ENCODE measurements at places on chromosomes 7 and 10.

DNA sequence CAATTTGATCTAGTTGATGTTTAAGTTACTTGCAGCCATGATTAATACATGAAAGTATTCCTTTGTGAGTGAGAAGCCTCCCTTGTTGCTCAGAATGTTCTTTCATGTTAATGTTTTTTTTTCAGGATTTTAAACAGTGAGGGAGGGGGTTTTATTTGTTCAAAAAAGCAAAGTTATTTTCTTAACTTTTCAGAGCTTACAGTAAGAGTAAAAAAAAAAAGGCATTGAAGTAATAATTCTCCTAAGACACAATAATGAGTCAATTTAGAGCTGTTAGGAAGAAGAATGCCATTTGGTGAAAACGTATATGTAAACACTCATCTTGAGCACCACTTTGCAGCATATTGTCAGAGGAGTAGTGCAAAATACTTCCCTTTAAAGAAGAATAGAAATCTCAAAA is 105.8 kb downstream of the SEMA3A start:
- DNase-seq = no peak

DNA sequence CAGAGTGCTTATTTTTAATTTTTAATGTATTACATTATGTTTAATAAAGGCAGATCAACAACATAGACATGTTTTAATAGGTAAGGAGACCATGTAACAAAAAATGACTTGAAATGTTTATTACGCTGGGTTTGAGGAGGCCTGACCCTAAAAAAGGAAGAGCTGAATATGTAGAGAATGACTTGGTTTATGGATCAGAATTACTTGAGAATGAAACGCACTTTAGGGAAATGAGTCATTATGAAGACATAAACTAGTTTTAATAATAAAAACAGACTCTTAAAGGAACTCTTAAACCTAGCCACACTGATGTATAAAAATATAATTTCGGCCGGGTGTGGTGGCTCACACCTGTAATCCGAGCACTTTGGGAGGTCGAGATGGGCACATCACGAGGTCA is 56.5 kb downstream of the CTTNBP2 start:
- DNase-seq = no peak

- no peak for DNase-seq
These were observed 12.6 kb downstream of the FFAR4 start for GRCh38 chr10:93579089-93579488.

DNA sequence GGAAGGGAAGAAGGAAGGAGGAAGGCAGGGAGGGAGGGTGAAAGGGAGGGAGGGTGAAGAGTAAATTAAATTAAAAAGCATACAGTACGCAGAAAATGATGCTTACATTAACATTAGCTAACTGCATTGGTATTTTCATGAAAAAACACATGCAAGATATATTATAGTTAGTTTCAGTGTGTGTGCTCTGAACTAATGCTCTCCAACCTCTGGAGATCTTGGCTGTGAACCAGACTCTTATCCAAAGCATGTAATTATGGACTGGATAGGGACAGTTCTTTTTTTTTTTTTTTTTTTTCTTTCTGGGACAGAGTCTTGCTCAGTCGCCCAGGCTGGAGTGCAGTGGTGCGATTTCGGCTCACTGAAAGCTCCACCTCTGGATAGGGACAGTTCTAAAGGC is 357.0 kb downstream of the FRMD4A start:
- DNase-seq = no peak

GRCh38 chr7:110065121-110065520 is 1025.8 kb upstream of the LRRN3 start:
- no peak for DNase-seq

- DNase-seq = no peak
These were observed 122.3 kb downstream of the VIPR2 start for GRCh38 chr7:159022238-159022993.

- no peak for DNase-seq
These were observed 15.9 kb downstream of the ITGB1 start for GRCh38 chr10:32942081-32942480.

- DNase-seq = no peak
These were observed 517.8 kb upstream of the CELF2 start for GRCh38 chr10:10499839-10500238.

DNA sequence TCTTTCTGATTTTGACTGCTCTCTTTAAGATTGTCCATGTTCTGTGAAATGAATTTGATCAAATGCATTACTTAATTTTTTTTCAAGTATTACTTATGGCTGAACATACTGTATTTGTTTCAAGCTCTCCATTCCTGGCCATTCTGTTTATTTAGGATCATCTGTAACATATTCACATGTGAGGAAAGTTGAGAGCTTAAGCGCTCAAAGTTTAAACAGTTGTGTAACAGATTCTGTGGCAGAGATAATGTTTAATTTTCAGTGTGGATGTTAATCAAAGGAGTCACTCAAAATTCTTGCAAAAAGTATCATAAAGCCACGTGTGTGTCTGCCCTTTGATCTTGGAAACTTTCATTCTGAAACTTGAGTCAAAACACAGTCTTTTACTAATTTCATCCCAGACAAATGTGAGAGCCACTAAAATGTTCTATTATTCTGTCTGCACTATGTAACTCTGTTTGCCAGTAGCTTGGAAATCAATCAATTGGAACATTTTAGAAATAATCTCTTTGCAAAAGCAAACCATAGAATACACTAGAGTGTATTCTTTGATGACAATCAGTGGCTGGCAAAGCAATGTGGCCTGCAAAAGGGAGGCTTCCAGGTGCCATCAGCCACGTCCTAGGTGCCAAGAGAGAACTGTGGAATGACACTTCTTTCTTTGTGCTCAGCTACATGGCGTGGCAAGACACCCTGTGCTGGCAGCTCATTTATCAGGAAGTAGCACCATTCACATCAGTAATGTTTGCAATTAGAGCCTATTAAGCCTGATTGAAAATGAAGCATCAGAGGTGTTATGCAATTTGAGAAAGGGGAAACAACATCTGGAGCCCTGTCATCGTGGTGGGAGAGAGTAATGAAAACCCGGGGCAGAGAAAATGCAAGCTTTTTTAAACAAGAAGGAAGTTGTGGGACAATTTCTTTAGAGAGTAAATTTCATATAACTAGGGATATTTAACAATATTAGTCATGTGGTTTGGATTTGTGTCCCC is 40.9 kb downstream of the ARL5B start:
- DNase-seq = no peak

- no peak for DNase-seq
These were observed 253.7 kb downstream of the PTEN start for GRCh38 chr10:88116971-88117626.

DNA sequence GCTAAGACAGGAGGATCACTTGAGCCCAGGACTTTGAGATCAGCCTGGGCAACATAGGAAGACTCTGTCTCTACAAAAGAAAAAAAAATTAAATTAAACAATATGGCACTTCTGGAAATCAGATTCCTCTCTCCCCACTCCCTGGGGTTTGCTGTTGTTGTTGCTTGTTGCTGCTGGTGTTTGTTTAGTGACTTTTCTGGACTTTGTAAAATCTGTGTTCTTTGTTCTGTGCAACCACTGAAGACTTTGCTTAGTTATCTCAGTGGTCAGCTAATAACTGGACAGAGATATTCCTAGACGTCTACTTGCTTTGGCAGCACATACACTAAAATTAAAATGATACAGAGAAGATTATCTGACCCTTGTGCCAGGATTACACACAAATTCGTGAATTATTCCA is 10.3 kb upstream of the WIPI2 start:
- no peak for DNase-seq

DNA sequence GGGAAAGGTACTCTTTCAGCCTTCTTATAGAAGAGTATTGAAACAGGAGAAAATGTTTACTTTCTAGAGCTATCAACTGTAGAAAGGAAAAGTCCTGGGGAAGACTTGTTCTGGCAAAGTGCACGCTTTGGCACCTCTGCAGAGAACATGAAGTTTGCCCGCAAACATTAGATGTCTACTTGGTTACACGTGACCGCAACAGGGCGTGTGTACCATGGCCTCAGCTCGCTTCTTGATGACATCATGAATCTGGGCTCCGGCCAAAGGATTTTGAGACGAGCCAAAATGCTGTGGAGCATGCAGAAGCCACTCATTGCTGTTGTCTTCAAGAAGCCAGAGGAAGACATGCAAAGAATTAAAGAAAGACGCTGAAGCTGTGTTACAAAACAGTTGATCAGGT is 8.6 kb upstream of the TAS2R60 start:
- no peak for DNase-seq

DNA sequence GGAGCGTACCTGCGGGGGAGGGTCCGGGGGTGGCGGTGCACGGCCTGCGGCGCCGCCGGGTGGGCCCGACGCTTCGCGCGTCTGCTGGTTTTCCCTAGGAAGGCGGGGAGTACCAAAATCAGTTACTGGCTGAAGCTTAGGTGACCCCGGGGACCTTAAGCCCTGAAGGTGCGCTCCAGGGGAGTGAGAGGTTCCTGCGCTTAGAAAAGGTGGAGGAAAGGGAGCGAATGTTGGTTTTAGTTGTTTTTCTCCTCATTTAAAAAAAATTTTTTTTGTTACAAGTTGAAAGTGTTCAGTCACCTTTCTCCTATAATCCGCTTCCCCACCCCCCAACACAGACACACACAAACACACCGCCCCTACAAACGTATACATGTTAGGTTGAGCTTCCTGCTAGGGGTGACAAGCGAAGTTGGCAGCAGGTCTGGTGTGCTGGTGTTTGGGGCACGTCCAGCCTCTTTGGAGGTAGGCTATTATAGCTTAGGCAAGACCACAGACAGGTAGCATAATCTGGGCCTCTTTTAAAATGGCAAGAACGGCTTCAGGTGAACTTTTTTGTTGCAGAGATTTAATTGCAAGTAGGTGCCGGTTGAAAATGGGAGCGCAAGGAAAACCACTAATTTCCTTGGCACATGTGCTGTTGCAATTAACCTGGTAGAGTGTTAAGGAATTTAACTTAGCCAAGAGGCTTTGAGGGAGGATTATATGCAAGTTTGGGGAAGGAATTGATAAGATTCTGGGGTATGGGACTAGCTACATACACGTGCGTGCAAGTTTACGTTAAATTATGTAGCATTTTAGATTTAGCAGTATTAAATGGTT is 945 bp downstream of the ADD3 start:
- no peak for DNase-seq

- no peak for DNase-seq
These were observed 16.1 kb upstream of the GPER1 start for GRCh38 chr7:1071731-1072254.

DNA sequence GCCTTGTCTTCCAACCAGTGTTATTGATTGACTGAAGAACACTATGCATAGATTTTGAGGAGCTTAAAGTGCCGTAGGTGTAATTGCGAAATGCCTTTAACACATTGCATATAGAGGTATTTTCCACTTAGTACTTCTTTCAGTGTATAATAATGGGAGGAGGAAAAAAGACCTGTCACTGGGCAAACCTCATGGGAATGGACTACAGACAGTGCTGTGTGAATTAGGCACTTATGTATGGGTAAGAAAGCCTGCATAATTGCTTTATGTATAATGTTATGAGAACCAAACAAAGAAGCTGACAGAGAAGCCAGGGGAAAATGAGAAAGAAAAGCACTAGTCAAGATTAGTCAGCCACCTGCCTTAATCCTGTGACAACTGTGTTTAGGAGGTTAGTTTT is 12.4 kb upstream of the SCRN1 start:
- no peak for DNase-seq

DNA sequence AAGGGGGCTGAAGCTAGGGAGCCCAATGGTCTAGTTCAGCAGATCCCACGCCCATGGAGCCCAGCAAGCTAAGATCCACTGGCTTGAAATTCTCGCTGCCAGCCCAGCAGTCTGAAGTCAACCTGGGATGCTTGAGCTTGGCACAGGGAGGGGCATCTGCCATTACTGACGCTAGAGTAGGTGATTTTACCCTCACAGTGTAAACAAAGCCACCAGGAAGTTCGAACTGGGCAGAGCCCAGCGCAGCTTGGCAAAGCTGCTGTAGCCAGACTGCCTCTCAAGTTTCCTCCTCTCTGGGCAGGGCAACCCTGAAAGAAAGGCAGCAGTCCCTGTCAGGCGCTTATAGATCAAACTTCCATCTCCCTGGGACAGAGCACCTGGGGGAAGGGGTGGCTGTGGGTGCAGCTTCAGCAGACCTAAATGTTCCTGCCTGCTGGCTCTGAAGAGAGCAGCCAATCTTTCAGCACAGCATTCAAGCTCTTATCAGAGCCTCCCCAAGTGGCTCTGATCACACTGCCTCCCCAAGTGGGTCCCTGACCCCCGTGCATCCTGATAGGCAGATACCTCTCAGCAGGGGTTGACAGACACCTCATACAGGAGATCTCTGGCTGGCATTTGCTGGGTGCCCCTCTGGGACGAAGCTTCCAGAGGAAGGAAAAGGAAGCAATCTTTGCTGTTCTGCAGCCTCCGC is 167.8 kb downstream of the CCDC71L start:
- DNase-seq = no peak

DNA sequence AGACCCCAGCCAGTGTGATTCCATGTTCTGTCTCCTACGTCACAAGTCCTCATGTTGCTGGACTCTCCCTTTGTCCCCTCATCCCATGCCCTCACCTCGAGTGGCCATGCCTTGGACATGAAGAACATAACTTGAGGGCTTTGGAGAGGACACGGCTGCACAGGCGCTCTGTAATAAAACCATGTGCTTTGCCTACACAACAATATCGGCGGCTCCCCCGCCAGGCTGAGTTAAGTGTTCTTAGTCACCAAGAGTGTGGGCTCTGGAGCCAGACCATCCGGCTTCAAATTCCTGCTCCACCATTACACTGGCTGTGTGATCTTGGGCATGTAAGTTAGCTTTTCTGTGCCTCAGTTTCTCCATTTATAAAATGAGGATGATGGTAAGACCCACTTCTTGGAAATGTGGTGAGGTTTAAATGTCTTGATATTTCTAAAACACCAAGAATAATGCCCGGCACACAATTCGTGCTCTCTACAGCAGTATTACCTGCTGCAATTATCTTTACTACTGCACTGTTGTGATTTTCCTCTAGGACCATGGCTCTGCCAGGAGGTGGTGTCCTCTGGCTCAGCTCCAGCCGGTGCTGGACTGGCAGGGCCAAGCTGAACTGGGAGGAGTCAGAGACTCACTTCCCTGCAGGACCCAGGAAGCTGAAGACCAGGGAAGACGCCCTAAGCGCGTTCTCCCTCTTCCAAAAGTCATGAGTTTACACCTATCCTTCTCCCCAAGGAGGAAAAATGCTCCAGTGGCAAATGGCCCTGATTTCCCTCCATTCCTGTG is 15.7 kb downstream of the SLIT1 start:
- no peak for DNase-seq

DNA sequence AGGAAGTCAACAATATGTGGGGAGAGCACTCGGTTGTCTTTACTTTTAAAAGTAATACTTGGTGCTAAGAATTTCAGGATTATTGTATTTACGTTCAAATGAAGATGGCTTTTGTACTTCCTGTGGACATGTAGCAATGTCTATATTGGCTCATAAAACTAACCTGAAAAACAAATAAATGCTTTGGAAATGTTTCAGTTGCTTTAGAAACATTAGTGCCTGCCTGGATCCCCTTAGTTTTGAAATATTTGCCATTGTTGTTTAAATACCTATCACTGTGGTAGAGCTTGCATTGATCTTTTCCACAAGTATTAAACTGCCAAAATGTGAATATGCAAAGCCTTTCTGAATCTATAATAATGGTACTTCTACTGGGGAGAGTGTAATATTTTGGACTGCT is 32.7 kb downstream of the SIRT1 start:
- DNase-seq = no peak

DNA sequence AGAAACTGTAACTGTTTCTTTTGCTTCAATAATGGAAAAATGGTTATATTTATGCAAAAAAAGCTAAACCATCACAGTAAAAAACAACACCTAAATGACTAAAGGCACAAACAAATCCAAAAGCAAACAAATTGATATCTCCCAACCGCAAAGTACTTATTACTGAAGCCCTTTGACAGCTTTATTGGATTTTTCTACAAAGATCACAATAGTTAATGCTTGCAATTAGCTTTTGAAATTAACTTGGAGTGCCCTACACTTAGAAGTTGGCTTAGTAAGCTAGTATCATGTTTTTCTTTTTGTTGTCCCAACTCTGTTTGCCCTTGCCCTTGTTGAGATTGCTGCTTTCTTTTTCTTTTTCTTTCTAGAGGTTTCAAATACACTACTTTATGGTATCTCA is 257.5 kb downstream of the INHBA start:
- DNase-seq = no peak

Data from GM10248 (cell line).